Testis (tissue), 5 donors: ENCODE measurements at places on chromosomes 2 and 18. TPM values are rescaled to one million over a fixed set of nuclear protein-coding genes. Genes with fewer than 3 reads are reported as not detected.

GRCh38 chr2:62455957-62456692 lies 49.9 kb downstream of the TMEM17 start:
- no peak for DNase-seq

DNA sequence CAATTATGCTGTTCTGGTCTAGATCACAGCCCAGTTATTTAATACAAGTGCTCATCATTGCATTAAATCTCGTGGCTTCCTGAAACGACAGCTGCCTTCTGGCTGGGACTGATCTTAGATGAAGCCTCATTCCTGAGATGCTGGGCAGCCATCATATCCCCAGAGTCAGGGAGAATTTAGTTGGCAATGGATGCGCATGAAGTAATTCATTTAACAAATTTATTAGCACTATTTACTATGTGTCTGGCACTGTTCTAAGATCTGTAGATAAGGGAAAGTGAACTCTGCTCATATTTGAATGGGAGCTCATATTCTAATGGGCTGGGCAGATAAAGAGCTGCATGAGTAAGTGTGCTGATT lies 244.7 kb downstream of the KCNS3 start:
- DNase-seq, result no peak

SERPINB10 gene
- not detected for total RNA-seq

GRCh38 chr2:148238561-148238960 lies 217.7 kb downstream of the MBD5 start:
- no peak for DNase-seq

NCOA1 gene
- 124 TPM for total RNA-seq

DNA sequence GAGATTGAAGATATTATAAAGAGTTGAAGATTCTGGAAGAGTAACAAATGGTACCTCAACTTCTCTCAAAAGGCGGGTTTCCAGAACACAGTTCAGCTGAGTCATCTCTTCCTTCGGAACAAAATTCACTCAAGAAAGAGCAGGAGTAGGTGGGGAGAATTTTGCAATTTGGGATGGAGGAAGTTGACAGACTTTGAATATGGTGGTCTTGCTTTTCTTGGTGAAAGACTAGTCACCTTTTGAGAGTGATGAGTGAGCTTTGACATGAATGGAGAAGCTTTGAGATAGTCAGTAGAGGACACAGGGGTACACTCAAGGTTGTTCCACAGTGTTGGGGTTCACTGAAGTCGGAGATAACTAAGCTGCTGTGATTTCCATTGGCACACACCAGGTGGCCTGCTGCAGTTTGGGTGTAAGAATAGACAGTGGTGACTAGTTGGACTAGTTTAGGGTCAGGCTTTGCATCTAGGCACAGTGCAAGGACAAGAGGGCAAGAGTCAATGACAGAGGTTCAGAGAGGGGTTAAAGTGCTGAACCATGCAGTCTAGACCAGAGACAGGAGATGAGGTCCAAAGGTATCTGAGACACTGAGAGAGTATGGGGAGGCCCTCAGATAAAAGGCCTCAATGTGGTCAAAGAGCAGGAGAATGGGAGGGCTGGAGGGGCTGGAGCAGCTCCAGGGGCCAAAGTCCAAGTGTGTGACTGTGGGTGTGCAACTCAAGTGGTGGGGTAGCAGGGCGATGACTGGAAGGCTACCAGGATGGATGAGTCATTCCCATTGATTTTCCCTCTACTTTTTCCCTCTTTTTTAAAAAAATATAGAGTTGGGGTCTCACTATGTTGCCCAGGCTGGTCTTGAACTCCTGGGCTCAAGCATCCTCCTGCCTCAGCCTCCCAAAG lies 7.7 kb downstream of the CCL20 start:
- no peak for DNase-seq

POLR1A gene
- 28.7 TPM for total RNA-seq

PRSS56 gene
- total RNA-seq, result 0.87 TPM

DNA sequence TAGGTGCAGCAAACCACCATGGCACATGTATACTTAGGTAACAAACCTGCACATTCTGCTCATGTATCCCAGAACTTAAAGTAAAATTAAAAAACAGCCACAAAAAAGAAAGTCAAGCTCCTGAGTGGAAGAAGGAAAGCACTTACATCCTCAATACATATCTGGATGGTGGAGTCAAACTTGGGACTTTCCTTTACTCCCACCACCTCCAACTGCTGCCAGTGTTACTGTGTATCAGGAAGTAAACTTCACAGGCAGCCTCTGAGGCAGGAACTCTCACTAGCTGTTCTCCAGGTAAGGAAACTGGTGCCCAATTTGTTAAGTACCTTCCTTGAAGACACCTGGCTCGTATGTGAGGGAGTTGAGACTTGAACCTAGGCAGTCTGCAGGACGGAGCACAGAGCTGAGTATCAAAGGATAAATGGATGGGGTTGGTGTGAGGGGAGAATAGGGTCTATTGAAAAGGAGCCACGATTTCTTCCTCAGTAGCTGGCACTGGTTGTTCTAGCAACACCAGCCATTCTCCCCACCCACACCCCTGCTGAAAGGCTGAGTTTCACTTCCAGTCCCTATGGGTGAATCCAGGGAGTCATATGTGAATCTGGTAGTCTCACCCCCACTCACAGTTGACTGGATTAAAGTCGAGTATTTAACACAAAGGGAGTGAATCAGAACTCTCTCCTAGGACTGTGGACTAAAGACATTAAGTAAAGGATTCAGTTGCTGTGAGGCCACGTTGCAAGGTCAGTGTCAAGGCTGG lies 50.0 kb upstream of the GPR39 start:
- no peak for DNase-seq

VIT gene
- 9.4 TPM for total RNA-seq

DNA sequence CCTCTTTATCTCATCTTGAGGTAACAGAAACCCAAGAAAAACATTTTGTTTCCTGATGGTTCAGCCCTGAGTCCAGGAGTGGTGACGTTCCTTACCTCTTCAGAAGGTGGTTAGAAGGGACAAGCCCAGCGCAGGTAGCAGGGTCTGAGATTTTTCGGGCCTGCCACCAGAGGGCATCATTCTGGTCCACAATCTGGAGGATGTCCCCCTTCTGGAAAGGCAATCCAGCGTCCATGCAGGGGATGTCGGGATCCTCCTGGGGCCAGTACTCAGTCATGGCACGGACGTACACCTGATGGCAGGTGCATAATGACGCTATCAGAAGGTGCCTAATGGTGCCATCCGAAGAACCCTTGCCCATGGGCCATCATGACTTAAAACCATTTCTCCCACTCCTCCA lies 17.7 kb downstream of the MPP4 start:
- DNase-seq, result no peak
